ENCODE measurements at places on chromosomes 13 and 19.

GRCh38 chr19:33702606-33703437 is 81.1 kb downstream of the CHST8 start:
- no peak for DNase-seq

- no peak for DNase-seq
These were observed 2.5 kb downstream of the PRKCSH start for GRCh38 chr19:11437955-11438354.

GRCh38 chr13:21905486-21905885 is 234.6 kb downstream of the FGF9 start:
- no peak for DNase-seq

- DNase-seq, result no peak
These were observed 574.4 kb upstream of the SLC10A2 start for GRCh38 chr13:103640606-103641005.

- no peak for DNase-seq
These were observed 92.7 kb downstream of the SUCLA2 start for GRCh38 chr13:47908197-47908902.

- no peak for DNase-seq
These were observed 600.8 kb downstream of the DIAPH3 start for GRCh38 chr13:59562924-59563323.

DNA sequence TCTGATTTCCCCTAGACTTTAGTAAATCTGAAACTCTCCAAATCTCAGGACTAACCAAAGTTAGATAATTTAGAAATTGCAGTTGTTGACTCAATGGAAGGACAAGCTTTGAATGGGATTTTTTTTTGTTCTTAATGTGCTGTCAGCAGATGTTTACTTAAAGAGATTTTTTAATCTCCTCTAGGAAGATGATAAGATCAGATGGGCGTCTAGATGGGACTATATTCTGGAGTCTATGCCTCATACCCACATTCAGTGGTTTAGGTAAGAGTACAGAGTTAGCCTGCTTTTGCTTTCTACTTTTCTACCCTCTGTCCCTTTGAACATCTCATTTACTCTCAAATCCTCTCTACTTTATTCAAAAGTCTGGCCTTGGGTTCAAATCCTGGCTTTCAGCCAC is 39.3 kb downstream of the TM9SF2 start:
- DNase-seq, result no peak

DNA sequence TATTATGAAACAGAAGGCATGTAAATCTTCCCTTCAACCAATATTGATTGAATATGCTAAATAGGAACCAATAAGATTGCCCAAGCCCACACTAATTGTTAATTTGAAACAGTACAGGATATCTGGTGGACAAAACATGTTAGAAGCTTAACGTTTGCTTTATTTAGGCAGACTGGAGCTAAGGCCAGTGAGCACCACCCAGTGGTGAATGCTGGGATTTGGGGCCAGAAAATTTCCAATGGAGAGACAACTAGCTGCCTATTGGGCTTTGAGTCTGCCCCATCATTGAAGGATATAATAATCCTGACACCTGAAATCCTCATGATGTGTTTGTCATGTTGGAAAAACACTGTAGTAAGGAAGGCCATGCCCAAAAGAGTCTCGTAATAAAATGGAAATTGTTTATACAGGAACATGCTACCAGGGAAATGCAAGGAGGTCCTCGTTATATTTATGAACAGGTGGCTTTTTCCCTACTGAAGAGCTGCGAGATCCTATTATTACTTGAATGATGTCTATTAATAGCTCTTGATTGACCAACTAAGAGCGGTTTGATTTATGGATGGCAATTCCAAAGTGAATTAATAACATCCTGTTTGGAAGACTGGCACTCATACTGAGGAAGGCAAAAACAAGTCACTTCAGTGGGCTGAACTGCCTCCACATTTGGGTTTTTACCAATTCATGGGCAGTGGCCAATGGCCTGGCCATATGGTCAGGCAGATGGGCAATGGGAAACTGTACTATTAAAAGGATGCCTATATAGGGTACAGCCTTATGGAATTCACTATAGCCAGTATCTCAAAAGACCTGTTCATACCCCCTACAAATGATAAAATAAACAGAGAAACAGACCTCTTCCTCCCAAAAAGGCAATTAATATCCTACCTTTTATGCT is 8.7 kb downstream of the SIGLECL1 start:
- DNase-seq, result no peak

- DNase-seq, result peak; percentile 60
These were observed 9.7 kb downstream of the CTU1 start for GRCh38 chr19:51098365-51099046.

DNA sequence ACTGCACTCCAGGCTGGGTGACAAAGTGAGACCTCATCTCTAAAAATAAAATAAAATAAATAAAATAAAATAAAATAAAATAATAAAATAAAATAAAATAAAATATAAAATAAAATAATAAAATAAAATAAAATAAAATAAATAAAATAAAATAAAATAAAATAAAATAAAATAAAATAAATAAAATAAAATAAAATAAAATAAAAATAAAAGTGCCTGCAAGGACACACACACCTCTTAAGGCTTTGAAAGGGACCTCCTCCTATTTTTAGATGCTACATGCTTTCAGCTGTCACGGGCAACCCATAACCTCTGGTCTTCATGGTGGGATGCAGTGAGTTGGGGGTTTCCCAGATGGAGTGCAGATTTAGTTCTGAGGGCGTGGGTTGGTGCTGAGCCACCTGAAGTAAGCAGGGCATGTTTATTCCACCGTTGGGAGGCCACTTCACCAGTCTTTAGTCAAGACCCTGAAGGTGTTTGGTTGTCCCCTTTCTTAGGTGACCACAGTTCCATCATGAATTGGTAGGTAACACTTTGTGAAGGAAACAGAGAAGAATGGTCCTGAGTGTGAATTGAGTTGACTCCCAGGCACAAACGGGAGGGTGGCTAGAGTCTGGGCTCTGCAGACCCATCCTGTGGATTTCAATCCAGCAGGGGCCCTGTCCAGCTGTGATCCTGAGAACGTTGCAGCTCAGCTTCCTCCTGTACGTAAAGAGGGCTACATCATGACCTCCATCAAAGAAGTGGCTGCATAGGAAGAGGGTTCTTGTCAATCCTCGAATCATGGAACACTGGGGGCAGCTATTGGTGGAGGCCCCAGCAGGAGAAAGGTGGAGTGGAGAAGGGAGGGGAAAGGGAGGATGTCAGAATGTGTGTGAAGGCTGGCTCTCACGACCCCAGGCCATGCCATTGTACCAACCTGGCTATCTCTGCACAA is 234.2 kb downstream of the ZNF536 start:
- no peak for DNase-seq

GRCh38 chr13:79516595-79516994 is 35.6 kb downstream of the NDFIP2 start:
- DNase-seq, result no peak

DNA sequence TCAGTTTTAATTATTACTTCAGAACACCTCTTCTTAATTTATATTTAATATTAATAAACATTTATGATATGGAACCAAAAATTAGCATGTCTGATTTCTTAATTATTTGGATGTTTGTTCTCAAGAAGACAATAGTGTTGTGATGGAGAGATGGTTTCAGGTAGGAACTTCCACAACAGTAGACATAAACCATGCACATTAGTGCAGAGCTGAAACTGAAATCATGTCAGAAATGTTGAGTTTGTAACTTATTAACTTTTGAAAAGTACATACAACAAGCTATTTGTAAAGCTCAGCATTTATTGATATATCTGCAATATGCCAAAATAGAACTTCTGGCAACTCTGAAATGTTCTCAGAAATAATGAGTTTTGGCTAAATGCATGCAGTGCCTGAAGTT is 11.8 kb upstream of the EDNRB start:
- DNase-seq, result no peak
